ENCODE measurements at places on chromosomes 3 and 15. TPM values are rescaled to one million over a fixed set of nuclear protein-coding genes. Genes with fewer than 3 reads are reported as not detected.

LDHAL6B gene
- not detected for total RNA-seq

OXTR gene
- total RNA-seq: 0.32 TPM

HPS3 gene
- 19.1 TPM for total RNA-seq

CYP1A2 gene
- total RNA-seq: not detected

BSN gene
- under 0.01 TPM for total RNA-seq

DPH6 gene
- total RNA-seq: 22.9 TPM

CEP97 gene
- total RNA-seq: 10.1 TPM

DCLK3 gene
- total RNA-seq: under 0.01 TPM

CTXN2 gene
- not detected for total RNA-seq

MED12L gene
- 0.09 TPM for total RNA-seq

DUT gene
- 53.4 TPM for total RNA-seq

FRMD4B gene
- under 0.01 TPM for total RNA-seq

PCNP gene
- 103 TPM for total RNA-seq

SUMF1 gene
- 60.7 TPM for total RNA-seq

MNS1 gene
- 1.9 TPM for total RNA-seq

CCDC54 gene
- not detected for total RNA-seq

PATL2 gene
- 1.4 TPM for total RNA-seq

CADM2 gene
- 1.6 TPM for total RNA-seq

IL17RB gene
- total RNA-seq: under 0.01 TPM

SV2B gene
- under 0.01 TPM for total RNA-seq

PLSCR2 gene
- 0.32 TPM for total RNA-seq

SLC25A26 gene
- 15.2 TPM for total RNA-seq

CD96 gene
- under 0.01 TPM for total RNA-seq

ADAMTSL3 gene
- total RNA-seq: 0.32 TPM

ISLR gene
- 214 TPM for total RNA-seq

TIMP4 gene
- 12.0 TPM for total RNA-seq

CCR4 gene
- total RNA-seq: not detected

PLXND1 gene
- 65.5 TPM for total RNA-seq

XIRP1 gene
- not detected for total RNA-seq

DNAJC17 gene
- 21.0 TPM for total RNA-seq

C3orf70 gene
- 0.34 TPM for total RNA-seq

HIGD2B gene
- total RNA-seq: under 0.01 TPM

SNRPN gene
- total RNA-seq: 157 TPM

GOLGA8Q gene
- total RNA-seq: 2.8 TPM
